Tibial nerve (tissue), 4 donors: ENCODE measurements at places on chromosomes 4 and X. TPM values are rescaled to one million over a fixed set of nuclear protein-coding genes. Genes with fewer than 3 reads are reported as not detected.

FNIP2 gene
- total RNA-seq = 61.5 TPM

TMPRSS11D gene
- total RNA-seq = not detected

GLOD5 gene
- not detected for total RNA-seq

KLF8 gene
- total RNA-seq = 28.8 TPM

ETDB gene
- not detected for total RNA-seq

KLHL34 gene
- total RNA-seq = 0.30 TPM

MPC1L gene
- total RNA-seq = not detected

TEX13B gene
- total RNA-seq = not detected

MTTP gene
- not detected for total RNA-seq

SMIM10 gene
- 16.8 TPM for total RNA-seq

DNA sequence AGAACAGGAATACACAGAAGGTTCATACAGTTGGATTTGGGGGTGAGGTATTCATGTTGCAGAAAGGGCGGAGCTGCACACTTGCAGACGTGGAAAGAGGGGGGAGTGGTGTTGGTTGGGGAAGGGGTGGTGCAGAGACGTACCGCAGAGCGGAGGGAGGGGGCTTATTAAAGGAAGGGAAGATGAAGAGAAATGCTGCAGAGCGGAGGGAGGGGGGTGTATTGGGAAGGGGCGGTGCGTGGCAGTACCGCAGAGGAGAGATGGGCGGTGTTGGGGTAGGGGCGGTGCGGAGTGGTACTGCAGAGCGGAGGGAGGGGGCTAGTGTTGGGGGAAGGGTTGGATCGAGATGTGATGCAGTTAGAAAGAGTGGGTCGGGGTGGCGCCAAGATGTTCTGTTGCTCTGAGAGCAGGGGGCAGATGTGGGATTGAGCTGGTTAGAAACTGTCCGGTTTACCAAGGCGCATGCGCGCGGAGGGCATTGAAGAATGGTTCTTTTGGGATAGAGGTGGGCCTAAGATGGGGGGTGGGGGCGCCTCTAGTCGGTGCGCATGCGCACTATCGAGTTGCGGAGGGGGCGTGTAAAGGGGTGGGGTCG is 900 bp downstream of the TRO start:
- H3K36me3 ChIP-seq = no peaks in the 10 kb centered on the region
- peak overlapping the region; percentile 74 for H3K27ac ChIP-seq
- H3K4me1 ChIP-seq = no peaks in the 10 kb centered on the region
- no peaks in the 10 kb centered on the region for H3K27me3 ChIP-seq

GRCh38 chr4:6901669-6902317 is 7.8 kb upstream of the TBC1D14 start:
- no peak for DNase-seq
- H3K36me3 ChIP-seq = no peaks in the 10 kb centered on the region
- no peak overlapping the region for H3K4me3 ChIP-seq

GRCh38 chr4:12359420-12359819 is 930.7 kb upstream of the HS3ST1 start:
- no peak overlapping the region for H3K27ac ChIP-seq

DNA sequence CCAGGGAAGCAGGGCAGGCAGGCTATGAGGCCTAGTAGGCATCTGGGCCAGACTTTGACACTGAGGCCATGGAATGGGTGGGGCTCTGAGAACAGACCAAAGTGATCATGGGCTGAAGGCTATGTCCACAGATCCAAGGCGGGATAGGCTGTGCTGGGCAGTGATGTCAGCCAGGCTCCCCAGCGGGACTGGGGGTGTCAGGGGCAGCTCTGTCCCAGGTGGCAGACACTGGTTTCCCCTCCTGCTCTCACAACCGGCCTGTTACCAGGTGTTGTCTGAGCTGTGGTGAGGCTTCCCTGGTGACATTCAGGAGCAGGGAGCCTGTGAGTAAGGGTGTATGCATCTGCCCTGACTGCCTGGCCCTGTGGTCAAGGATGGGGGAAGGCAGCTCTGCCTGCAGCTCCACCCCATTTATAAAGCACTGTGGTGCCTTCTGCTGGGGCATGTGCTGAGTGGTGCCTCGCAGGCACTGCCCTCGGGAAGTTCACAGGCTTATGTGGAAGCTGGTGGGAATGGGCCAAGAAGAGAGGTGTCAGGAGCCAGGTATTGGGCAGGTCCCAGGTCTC is 2.9 kb downstream of the IL9R start:
- DNase-seq = no peak
- no peaks in the 10 kb centered on the region for H3K27me3 ChIP-seq
- H3K27ac ChIP-seq = no peak overlapping the region
- H3K4me1 ChIP-seq = no peaks in the 10 kb centered on the region
- no peak overlapping the region for H3K4me3 ChIP-seq
- H3K36me3 ChIP-seq = no peaks in the 10 kb centered on the region

DNA sequence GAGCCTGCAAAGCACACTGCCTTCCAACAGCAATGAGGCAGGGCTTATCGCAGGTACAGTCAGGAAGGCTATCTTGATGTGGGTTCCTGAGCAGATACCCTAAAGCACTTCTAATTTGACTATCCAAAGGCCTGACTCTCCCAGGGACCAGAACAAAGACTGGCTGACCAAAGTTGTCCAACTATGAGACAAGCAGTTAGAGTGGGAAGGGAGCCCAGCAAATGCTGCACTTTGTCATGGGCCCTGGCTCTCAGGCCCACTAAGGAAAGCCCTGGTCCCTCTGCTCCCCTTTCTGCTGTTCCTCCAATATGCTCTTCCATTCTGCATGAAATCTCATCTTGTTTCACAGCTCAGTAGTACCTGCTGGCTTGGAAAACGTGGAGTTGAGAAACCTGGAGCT is 391.0 kb downstream of the RAB28 start:
- H3K4me3 ChIP-seq = no peak overlapping the region
- H3K27me3 ChIP-seq = no peaks in the 10 kb centered on the region
- H3K36me3 ChIP-seq = no peaks in the 10 kb centered on the region
- no peak overlapping the region for H3K27ac ChIP-seq
- no peak for DNase-seq

DNA sequence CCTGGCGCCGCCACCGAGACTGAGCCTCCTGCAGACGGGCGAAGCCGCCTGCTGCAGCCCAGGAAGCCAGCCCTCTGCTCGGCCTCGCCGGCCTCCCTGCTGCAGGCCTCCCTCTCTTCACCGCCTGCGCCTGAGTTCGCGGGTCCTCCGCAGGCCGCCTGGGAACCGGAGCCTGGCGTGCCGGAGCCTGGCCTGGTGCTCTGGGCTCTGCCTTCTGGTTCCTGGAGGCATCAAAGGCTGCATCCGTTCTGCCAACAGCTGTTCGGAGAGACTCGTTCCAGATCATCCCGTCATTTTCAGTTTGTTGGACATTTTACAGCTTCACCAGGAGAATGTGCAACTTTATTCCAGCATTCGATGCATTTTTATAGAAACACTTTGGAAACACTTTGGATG is 178.0 kb downstream of the DCLK2 start:
- H3K4me3 ChIP-seq = no peak overlapping the region
- H3K36me3 ChIP-seq = no peaks in the 10 kb centered on the region
- no peaks in the 10 kb centered on the region for H3K27me3 ChIP-seq

DNA sequence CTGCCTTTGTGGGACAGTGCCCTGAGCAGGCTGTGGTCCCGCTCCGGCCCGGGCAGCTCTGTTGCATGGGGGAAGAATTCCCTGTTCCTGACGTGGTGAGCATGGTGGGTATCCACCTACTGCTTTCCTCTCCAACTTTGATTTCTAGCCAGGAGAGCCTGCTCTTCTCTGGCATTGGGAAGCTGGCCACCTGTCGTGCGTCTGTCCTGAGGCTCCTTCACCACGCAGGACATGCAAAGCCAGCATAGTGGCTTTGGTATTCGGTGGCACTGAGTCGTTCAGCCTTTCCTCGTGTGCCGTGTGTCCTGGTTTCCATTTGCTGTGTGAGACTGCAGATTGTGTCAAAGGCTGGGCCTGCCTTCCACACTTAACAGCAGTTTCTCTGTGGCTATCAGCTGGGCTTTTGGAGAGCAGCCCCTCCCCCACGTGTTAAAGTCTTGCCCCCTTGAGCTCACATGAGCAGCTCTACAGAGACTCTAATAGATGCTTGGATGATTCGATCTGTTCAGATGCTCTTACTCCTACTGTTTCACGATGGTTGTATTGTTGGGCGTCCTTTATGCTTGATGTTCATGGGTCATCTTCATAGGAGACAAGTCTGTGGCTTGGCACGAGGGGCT is 46.3 kb upstream of the CLCN4 start:
- DNase-seq = no peak
- no peaks in the 10 kb centered on the region for H3K4me1 ChIP-seq
- no peak overlapping the region for H3K4me3 ChIP-seq
- no peak overlapping the region for H3K27ac ChIP-seq
- H3K36me3 ChIP-seq = no peaks in the 10 kb centered on the region
- H3K27me3 ChIP-seq = no peaks in the 10 kb centered on the region

GRCh38 chr4:145541346-145541745 is 59.7 kb downstream of the SMAD1 start:
- H3K4me1 ChIP-seq = peaks cover 12% of the 10 kb centered on the region
- H3K27ac ChIP-seq = no peak overlapping the region
- H3K27me3 ChIP-seq = no peaks in the 10 kb centered on the region
- H3K4me3 ChIP-seq = no peak overlapping the region

DNA sequence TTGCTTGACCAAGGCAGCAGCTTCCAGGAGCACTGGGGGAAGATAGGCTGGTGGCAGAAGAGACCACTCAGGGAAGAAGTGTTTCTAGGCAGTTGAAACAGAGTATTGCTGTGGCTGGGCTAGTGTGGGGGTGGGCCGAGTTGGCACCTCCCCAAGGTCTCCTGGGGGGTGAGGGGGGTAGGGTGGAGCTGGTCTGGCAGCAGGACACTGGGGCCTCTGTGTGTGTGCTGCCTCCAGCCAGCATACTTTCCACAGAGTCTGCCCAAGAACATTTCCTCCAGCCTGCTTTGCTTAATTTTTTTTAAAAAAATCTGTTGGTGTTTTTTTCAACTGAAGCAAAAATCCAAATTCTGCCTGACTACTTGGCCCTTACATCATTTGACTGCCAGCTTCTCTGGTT is 4.0 kb downstream of the ITIH6 start:
- no peaks in the 10 kb centered on the region for H3K27me3 ChIP-seq
- no peaks in the 10 kb centered on the region for H3K4me1 ChIP-seq
- H3K4me3 ChIP-seq = no peak overlapping the region
- no peak for DNase-seq
- no peaks in the 10 kb centered on the region for H3K36me3 ChIP-seq

GRCh38 chrX:74420196-74421035 is 877 bp upstream of the SLC16A2 start:
- peak overlapping the region; percentile 45 for H3K4me3 ChIP-seq
- peak; percentile 30 for DNase-seq
- H3K27ac ChIP-seq = peak overlapping the region; percentile 63
- H3K36me3 ChIP-seq = no peaks in the 10 kb centered on the region
- peaks cover 25% of the 10 kb centered on the region for H3K27me3 ChIP-seq

GRCh38 chr4:84894621-84895020 is 71.9 kb downstream of the WDFY3 start:
- H3K4me3 ChIP-seq = no peak overlapping the region
- DNase-seq = no peak
- H3K36me3 ChIP-seq = no peaks in the 10 kb centered on the region
- H3K4me1 ChIP-seq = no peaks in the 10 kb centered on the region
- H3K27ac ChIP-seq = no peak overlapping the region

- H3K27ac ChIP-seq = no peak overlapping the region
- DNase-seq = no peak
- no peaks in the 10 kb centered on the region for H3K27me3 ChIP-seq
- H3K4me1 ChIP-seq = no peaks in the 10 kb centered on the region
- no peaks in the 10 kb centered on the region for H3K36me3 ChIP-seq
- no peak overlapping the region for H3K4me3 ChIP-seq
These were observed 72.9 kb downstream of the FAM9B start for GRCh38 chrX:8960957-8961468.

- H3K36me3 ChIP-seq = no peaks in the 10 kb centered on the region
- H3K4me3 ChIP-seq = no peak overlapping the region
- no peaks in the 10 kb centered on the region for H3K4me1 ChIP-seq
These were observed 152.1 kb upstream of the VCX start for GRCh38 chrX:7690842-7691241.

DNA sequence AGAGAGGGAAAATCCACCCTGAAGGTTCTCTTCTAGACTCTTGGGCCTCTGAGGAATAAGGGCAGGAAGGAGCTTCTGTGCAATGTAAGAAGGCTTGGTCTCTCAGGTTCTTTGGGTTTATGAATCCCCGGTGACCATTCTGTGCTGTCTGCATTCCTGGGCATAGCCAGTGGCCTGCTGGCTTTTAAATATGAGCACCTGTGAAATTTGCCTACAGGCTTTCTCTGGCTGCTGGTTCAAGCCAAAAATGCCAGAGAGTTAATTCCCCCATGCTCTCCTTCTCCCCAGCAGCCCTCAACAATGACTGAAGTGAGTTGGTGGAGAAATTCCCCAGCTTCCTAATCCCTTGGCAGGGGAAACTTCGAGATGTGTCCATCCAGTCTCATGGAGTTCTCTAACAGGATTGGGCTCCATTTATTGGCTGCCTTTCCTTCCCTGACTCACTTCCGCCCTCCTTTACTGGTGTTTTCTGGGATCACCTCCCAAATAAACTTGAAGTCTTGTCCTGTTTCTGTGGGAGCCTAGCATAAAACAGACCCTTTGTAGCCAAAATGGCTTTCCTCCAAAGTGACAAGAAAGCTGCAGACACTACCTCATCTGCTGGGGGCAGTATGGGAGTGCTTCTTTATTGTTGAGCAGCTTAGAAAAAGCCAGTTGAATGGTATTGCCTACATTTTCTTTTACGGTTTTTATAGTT is 179.4 kb upstream of the CASK start:
- no peak for DNase-seq
- no peaks in the 10 kb centered on the region for H3K27me3 ChIP-seq
- H3K36me3 ChIP-seq = no peaks in the 10 kb centered on the region
- no peak overlapping the region for H3K4me3 ChIP-seq

- H3K27ac ChIP-seq = no peak overlapping the region
- H3K4me3 ChIP-seq = no peak overlapping the region
- no peaks in the 10 kb centered on the region for H3K4me1 ChIP-seq
- H3K27me3 ChIP-seq = no peaks in the 10 kb centered on the region
- DNase-seq = no peak
These were observed 111.1 kb downstream of the CFAP299 start for GRCh38 chr4:80446664-80447063.

- no peak overlapping the region for H3K4me3 ChIP-seq
- no peaks in the 10 kb centered on the region for H3K27me3 ChIP-seq
- peaks cover 46% of the 10 kb centered on the region for H3K36me3 ChIP-seq
- no peaks in the 10 kb centered on the region for H3K4me1 ChIP-seq
These were observed 5.1 kb downstream of the DGKQ start for GRCh38 chr4:968221-968620.

- no peak overlapping the region for H3K27ac ChIP-seq
- H3K36me3 ChIP-seq = peaks cover 98% of the 10 kb centered on the region
- no peaks in the 10 kb centered on the region for H3K4me1 ChIP-seq
- H3K4me3 ChIP-seq = no peak overlapping the region
- no peaks in the 10 kb centered on the region for H3K27me3 ChIP-seq
These were observed 49.7 kb downstream of the NELFA start for GRCh38 chr4:1959104-1959384.

- H3K4me1 ChIP-seq = no peaks in the 10 kb centered on the region
- H3K27ac ChIP-seq = no peak overlapping the region
- H3K4me3 ChIP-seq = no peak overlapping the region
- DNase-seq = no peak
These were observed 127.6 kb upstream of the NUDT6 start for GRCh38 chr4:123050018-123050417.

GRCh38 chrX:102063445-102064074 is 61.9 kb upstream of the TCEAL2 start:
- no peak for DNase-seq
- H3K4me1 ChIP-seq = no peaks in the 10 kb centered on the region
- H3K36me3 ChIP-seq = no peaks in the 10 kb centered on the region
- H3K27ac ChIP-seq = no peak overlapping the region
